ENCODE measurements at places on chromosomes 1 and 21.

DNA sequence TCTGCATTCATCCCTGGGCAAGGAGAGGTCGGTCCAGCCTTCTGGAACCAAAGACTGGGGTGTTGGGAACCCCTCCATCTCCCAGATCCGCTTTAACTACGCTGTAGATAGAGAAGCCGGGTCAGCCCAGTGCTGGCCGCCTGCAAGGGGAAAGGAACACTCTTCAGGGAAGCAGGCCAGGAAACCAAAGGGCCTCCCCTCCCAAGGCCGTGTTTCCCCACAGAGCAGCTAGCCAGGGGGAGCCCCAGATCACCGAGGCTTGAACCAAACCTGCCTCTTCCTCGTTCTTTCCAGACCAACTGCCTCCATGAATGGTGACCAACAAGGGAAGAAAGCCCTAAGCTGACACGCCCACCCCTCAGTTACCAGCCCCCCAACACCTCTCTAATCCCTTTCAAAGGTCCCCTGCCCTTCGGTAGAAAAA lies 1.2 kb upstream of the CHD5 start:
- no peak for DNase-seq

- no peak for DNase-seq
Measured at GRCh38 chr1:77273891-77274290, 7.9 kb upstream of the AK5 start.

DNA sequence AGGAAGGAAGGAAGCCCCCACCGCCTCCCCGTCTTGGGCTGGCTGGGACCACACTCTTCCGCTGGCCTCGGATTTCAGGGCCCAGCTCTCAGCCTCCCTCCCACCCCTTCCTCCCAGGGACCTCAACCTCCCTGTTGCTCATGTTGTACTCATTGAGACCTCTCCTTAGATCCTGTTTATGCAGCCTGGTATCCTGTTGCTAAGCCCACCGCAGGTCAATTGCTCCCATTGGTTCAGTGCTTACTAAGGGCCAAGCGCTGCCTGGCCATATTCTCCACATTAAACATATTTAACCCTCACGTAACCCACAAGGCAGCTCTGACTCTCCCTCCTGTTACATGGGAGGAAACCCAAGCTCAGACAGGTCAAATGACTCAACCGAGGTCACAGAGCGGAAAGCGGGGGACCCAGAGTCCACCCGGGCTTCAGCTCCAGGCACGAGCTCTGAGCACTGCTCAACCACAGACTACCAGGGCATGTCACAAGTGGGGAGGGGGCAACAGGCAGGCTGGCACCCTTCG lies 23.2 kb upstream of the H6PD start:
- DNase-seq: no peak

DNA sequence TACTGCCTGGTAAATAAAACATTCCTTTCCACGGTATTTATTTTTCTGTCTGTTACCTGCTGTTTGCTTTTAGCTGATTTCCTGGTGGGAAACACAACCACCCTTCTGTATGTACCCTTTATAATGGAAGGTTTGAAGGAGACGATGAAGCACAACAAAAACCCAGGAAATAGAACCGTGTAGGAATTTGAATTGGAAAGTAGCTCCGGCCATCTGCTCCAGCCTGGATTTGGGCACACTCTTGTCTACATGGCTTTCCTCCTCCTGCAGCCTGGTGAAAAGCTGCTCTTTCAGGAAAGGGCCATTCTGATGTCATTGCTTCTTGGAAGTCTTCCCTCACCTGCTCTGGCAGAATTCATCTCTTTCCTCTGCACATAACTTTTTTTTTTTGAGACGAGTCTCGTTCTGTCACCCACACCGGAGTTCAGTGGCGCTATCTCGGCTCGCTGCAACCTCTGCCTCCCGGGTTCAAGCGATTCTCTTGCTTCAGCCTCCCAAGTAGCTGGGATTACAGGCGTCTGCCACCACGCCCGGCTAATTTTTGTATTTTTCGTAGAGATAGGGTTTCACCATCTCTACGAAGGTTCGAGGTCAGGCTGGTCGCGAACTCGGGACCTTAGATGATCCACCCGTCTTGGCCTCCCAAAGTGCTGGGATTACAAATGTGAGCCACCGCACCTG lies 2.7 kb downstream of the AK4 start:
- no peak for DNase-seq

DNA sequence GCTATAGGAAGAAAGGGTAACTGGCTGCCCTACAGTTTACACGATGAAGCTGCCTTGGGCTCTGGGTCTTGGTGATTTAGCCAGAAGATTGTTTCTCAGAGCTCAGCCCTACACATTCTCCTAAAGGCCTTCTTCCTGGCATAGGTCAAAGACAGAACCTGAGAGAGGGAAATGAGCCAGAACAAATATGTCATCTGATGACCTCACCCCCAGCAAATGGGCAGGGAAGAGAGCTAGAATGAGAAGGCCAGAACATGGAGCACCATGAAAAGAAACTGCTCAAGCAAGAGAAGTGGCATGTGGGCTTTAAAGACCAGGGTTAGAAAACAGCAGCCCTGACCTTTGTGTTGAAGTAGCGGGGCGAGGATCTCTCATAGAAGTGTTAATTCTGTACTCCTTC lies 5.5 kb upstream of the ILDR2 start:
- no peak for DNase-seq

GRCh38 chr1:37325010-37325409 lies 149.4 kb upstream of the ZC3H12A start:
- no peak for DNase-seq

All from GM06990 (cell line).